ENCODE measurements at places on chromosomes 16 and 17.
A peak's percentile ranks its signal among the peaks of the same experiment; 100 is the strongest.

GRCh38 chr17:61280851-61281250 is 118.8 kb upstream of the TBX2 start:
- DNase-seq: no peak

- no peak for DNase-seq
These were observed at the start of gene ANKS4B for GRCh38 chr16:21233521-21234150. TSS of gene ANKS4B (plus strand) at chr16:21233699. CDS start at chr16:21233738, 39 bp downstream.

GRCh38 chr16:85329059-85329812 is 217.0 kb upstream of the CIBAR2 start:
- DNase-seq: no peak

DNA sequence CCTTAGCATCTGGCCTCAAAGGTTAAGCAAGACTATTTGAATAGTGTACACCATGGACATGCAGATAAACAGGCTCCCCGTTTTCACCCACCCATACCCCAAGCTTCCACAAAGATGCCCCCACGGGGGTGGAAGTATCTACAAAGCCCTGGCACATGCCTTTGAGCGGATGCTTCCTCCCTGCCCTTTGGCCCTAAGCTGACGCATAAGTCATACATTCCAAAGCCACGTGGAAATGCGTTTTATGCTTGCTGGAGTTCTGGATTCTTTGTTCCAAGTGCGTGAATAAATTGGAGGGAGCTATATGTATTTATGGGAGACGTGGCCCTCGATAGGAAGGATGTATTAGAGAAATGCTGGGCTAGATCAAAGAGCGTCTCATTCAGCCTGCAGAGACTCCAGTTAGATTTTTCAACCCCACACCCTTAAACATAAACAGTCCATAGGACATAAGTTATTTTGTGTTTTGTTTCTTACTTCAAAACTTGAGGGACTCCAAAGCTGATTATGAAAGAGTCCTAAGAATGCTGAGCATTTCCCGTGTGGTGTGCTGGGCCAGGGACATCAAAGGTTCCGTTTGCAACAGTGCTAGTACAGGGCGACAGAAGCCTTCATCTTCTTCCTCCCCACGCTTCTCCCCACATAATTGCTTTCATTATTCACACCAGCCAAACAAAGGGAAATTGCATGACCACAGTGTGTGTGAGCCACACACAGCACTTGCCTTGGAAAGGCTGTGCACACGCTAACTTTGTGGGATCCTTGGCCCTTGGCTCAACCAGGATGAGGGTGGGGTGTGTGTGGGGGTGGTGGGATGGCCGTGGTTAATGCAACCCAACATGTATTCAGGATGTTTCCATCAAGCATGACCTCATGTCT is 73.6 kb downstream of the WIPI1 start:
- DNase-seq: no peak

DNA sequence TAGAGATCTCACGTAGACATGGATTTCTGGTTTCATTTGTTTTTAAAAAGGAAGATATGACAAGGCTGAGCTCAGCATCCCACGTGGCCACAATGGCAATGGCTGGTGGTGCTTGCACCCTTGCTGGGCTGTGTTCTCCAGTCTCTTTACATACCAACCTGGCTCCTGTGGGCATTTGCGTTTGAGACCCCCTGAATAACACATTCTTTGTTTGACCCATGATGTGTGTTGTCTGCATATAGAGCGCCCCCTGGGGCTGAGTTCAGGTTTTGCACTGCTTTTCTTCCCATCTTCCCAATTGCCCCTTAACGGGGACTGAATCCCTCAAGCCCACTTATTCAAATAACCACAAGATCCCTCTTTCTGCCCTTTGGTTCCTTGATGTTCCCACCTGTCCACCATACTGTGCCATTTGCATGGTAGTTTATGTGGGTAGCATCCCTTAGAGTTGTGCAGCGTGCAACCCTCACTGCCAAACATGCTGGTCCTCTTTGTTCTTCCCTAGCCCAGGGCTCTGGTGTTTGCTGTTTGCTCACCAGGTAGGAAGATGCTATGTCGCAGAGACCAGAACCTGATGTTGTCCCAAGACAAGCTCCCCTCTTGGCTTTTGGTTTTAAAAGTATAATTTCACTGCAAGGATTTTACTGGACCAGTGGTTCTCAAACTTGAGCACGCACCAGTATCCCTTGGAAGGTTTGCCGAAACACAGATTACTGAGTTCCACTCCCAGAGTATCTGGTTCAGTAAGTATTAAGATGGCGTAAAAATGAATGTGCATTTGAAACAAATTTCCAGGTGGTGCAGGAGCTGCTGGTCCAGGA is 38.5 kb upstream of the NKD1 start:
- no peak for DNase-seq

GRCh38 chr17:82949984-82950383 is 110.2 kb upstream of the ZNF750 start:
- DNase-seq: no peak

DNA sequence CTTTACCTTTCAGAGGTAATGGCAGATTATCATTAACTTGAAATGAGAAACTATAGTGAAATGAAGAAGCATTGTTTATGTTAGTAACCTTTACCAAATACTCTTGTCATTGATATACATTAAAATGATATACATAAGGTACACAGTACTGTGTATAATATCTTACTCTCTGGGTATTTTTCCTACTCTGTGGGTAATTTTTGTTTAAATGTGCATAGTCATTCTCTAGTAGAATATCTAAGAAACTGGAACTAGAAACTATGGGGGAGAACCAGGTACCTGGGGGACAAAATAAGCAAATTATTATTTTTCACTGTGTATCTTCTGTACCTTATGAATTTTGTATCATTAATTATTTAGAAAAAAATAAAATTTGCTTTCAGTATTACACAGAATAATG is 20.6 kb upstream of the PHAF1 start:
- no peak for DNase-seq

DNA sequence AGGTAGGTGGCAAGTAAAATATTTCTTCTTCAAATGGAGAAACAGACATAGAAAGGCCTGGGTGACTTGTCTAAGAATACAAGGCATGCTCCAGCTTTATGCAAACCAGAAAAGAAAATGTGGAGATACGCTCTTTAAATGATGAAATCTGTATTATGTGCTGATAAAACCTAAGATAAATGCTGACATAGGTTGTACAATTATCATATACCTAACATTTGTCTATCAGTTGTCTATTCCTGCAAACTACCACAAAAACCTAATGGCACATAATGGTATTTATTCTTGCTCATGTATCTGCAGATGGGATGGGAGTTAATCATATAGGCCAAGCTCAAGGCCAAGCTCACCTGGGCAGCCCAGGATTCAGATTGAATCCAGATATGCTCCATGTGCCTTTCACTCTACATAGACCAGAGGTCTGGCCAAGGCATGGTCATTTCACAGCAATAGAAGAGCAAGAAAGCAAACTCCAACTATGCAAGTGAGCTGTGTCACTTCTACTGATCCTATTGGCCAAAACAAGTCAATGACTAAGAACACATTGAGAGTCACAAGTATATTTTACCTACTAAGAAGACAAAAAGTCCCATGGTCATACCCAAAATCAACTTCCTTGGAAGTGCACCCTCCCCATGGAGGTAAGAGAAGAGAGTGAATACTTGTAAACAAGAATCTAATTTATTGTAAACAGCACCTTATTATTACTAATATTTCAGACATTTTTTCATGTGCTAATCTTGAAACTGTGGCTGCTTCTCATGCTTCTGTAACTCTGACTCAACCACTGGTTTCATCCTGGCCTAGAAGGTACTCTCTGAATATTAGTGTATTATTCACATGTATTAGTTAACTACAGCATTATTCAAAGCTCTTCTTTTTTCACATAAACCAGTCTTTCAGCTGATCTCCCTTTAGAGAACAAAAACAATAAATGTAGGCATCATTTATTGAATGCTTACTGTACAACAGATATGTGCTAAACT is 270.7 kb upstream of the SOX9 start:
- no peak for DNase-seq

GRCh38 chr16:77306075-77306474 is 106.9 kb downstream of the SYCE1L start:
- no peak for DNase-seq

GRCh38 chr16:988471-989353 is 7.1 kb downstream of the SOX8 start:
- no peak for DNase-seq

DNA sequence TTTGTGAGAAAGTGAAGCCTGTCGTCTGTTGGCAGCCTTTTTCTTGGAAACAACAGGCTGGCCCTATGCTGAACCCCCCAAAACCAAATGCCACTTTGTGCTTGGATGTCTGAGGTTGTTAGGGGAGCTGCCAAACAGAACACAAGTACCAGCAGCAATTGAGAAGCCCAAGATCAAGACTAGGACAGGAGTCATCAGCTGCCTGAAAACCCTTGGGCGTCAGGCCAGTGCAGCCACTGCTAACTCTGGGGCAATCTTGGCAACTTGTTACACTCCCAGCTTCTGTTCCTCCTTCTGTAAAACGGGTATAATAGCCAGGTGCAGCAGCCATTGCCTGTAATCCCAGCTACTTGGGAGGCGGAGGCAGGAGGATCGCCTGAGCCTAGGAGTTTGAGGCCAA is 9.3 kb upstream of the LRRC59 start:
- DNase-seq: no peak

DNA sequence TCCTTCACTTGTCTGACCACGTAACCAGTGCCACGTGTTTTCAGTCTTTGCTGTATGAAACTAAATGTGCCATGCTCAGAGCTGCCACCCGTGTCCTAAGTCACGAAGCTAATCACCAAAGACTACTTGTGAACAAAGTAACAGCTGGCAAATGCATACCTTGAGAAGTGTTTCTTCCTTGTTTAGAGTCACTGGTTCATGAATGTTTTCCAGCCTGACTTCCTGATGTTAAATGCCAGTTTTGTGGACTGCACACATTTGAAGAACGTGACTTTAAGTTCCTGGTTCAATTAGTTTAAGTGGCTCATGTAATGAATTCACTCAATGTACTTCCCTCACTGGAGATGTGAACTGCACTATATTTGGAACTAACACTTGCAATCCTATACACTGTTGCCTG is 19.9 kb upstream of the KPNB1 start:
- no peak for DNase-seq

DNA sequence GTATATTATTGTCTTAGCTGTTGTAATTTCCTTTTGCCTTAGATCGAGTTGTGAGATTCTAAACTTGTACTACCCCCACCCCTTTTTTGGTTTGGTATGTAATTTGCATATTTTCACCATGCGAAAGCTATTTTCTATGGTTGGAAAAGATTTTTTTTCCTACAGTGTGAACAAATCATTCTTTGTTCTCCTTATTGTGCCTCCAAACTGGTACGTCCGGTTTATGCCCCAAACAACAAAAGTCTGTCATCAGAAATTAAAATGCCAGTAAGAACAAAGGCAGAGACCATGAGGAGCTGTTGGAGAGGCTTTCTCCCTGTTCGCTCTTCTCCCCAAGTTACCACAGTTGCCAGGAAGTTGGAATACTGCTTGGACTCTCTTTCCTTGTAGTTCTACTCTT is 66.1 kb downstream of the BCAS3 start:
- DNase-seq: peak; percentile 97

DNA sequence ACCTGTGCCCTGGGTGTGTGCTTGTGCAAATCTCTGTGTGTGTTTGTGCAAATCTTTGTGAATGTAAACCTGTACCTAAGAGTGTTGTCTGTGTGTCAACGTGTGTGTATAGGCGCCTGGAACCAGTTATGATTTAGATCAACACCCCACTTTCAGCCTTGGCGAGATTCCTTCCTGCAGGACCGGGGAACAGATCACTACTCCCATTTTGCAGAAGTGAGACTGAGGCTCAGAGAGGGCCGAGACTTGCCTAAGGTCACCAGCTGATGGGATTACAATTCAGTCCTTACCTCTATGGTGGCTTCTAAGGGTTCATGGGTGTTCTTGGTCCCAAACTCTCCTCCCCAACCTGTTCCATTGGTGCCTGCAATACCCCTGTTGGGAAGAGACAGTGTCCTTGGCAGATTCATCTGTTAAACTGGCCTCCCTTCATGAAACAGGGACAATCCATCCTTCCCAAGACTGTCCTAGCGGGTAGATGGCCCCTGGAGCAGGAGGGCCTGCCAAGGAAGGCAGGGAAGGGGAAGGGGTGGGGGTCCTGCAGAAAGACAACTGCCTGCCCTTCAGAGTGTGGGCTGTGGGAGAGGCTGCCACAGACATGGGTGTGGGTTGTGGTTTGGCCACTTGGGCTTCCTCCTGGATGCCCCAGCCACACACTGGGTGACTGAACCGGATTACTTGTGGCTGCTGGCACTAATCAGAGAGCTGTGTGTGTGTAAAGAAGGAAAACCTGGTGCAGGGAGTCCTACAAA is 6.9 kb upstream of the MAPK7 start:
- no peak for DNase-seq

- no peak for DNase-seq
These were observed 125.4 kb downstream of the MAP2K6 start for GRCh38 chr17:69539781-69540319.

DNA sequence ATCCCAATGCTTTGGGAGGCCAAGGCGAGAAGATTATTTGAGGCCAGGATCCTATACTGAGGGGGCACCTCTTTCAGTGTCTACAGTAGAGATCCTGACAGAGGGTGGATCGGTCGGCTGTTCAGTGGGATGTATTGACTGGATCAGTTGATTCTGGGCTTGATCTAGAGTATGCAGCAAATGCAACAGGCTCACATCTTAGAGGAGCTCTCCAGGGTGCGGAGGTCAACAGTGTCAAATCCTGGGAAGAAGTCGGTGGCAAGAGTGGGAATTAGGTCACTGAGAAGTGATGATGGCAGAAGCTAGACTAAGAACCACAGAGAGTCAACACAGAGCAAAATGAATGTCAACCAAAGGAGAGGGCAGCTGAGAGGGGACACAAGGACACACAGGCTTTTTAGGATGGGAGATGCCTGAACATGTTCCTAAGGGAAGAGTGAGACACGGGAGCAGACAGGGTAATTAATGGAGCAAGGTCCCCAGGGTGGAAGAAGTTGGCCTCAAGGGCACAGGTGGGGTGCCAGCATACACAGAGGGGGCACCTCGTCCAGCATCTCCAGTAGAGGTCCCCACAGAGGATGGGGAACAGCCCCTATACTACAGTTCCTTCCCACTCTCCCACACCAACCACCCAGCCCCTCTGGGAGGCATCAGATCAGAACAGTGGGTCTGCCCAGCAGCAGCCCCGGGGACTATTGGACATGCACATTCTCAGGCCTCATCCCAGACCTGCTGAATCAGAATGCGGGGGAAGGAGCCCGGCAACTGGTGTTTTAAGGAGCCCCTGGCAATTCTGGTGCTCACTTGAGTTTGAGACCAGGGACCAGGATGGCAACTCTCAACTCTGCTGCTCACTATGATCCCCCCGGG is 10.0 kb upstream of the CYTH1 start:
- no peak for DNase-seq

DNA sequence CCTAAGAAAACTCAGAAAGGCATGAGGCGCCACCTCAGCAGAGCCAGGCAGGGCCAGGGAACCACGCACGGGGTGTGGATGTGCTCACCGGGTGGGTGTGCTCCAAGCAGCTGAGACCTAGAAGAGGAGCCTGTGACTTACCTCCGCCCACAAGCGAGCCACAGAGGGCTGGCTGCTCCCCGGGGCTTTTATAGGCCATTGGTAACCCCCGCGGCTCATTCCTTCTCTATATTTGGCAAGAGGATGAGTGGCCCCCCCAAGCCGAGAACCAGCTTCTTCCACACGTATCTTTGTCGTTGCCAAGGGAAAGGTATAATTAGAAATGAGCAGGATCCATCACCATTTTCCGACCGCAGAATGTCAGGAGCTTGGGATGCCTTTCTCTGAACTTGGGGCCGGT is at the start of gene MYH3:
Gene MYH3, minus strand, starts transcription at position 162 of the 400 bp plus-strand sequence. CDS start 2,245 bp downstream, outside the sequence.
- no peak for DNase-seq

All from pons (tissue), 1 donor.